ENCODE measurements at places on chromosomes 11 and 22.

- DNase-seq = no peak
These were observed 431.4 kb upstream of the CCDC90B start for GRCh38 chr11:83717537-83717936.

DNA sequence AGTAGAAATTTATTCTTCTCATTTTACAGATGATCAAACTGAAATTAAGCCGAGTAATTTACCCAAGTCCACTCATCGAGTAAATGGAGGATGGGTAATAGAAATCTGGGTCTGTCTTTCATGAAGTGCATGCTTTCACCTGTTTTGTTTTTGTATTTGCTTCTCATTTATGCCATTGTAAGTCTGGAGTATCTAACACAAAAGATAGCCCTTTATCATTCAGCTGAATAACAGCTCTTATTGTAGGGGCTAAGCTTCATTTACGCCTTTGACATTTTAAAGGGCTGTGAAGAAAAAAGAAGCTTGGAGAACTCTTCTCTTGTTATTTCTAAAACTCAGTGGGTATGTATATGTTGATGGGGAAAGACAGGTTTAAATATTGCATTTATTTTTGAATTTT is 1196.2 kb upstream of the TENM4 start:
- no peak for DNase-seq

- no peak for DNase-seq
These were observed 63.5 kb upstream of the DRD2 start for GRCh38 chr11:113538451-113539412.

DNA sequence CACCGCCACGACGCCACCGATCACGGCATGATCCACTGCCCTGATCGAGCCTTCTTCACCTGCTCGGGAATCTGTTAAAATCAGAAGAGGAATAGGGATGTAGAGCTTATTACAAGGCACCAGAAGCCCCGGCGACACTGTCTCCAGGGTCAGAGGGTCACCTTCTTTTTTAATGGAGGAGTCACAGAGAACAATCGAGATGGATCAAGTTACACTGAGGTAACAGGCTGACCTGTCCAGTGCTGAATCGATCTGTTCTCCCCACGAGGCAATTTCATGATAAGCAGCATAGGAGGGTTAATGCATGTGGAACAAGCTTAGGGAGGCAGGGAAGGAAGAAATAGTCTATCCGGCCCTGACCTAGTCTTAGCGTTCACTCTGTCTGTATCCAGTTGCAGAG is 325.5 kb downstream of the CADM1 start:
- no peak for DNase-seq

- DNase-seq = no peak
These were observed 90.4 kb upstream of the PARVA start for GRCh38 chr11:12287009-12287373.

- DNase-seq = no peak
These were observed 99.8 kb upstream of the ALX4 start for GRCh38 chr11:44409558-44410236.

DNA sequence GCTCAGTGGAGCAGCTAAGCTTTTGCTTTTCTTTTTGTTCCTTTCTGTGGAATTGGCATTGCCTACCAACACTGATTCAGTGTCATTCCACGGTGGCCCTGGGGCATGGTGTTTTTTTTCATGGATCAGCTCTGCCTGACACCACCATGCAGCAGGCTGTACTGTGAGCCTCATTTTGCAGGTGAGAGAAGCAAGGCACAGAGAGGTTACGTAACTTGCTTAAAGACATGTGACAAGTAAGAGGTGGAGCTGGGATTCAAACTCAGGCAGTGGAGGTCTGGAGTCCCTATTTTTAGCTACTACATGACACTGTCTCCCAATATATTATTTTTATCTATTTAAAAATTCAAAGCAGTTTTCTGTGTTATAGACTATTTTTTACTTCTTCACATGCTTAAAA is 44.4 kb downstream of the APOL3 start:
- no peak for DNase-seq

DNA sequence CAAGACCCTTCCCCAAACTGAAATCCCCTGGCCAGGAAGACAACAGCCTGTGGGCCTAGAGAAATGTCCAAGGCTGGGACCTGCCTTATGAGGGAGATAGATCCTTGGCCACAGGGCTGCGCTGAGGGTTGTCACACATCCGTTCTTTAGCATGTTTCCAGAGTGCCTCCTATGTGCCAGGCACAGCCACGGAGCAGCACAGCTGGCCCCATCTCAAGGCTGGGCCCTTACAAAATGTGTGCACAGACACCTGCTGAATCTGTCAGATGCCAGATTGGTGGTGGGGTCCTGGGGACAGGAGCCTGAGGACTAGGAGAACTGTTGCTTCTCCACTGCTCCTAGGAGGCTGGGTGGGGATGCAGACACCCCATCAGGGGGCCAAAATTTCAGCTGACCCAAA is 11.2 kb downstream of the GRIK4 start:
- DNase-seq = no peak

- no peak for DNase-seq
These were observed 28.6 kb downstream of the RRM1 start for GRCh38 chr11:4123218-4123617.

DNA sequence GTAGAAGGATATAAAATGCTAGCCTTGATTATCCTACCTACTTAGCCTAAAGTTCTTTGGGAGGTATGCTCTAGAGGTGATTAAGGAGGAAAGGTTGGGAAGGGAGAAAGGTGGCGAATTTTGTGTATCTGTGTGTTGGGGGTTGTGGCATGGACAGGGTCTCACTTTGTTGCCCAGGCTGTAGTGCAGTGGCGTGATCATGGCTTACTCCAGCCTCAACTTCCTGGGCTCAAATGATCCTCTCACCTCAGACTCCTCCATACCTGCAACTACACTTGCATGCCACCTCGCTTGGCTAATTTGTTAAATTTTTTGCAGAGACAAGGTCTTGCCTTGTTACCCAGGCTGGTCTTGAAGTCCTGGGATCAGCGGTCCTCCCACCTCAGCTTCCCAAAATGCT is 1094.8 kb downstream of the DLG2 start:
- no peak for DNase-seq

- DNase-seq = no peak
These were observed 444 bp downstream of the CAVIN3 start for GRCh38 chr11:6319704-6320410.

GRCh38 chr11:58127350-58127749 is 2.0 kb upstream of the OR9I1 start:
- no peak for DNase-seq

DNA sequence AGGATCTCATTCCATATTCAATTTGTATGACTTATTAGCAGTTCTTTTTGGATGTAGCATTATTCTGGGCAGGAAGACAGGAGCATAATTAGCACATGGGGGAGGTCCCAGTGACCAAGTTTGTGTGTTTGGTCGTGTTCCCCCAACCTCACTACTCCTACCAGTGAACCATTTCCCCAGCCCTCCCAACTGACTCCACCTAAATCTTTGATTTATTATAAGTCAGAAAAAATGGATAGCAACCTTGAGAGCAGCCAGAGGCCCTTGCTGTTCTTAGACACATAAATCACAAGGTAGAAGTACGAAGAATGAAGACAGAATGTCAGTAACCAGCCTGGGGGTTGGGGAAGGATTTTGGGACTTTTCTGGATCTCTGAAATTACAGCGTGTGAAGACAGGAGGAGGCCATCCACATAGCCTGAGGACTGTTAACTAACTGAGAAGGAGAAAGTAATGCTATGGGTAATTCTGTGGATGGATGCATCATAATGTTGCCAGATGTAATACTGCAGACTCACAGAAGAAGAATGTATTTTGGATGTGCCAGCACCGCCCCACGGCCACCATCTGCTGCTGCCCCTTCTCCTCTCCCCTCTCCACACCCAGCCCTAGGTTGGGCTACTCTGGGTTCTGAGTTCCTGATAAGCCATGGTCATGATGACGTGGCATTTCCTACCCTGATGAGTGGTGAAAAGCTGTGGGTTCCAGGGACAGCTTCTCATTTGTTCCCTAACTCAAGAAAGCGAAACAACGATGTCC is 124.3 kb upstream of the TTC12 start:
- DNase-seq = no peak

DNA sequence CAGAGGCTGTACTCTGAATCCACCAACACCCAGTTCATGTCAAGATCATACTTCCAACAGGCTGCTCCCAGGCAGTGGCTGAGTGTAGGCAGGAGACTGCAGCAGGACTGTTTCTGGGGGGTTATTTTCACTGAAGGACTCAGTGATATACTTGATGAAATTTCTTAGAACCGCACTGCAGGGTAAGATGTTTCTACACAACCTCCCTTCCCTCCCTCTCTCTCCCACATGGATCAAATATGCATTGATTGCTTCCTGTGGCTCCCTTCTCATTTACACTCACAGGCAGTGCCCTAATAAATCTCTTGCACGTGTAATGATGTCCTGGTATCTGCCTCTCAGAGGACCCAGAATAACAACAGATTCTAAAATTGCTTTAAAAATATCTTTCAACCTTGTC is 251.3 kb upstream of the CCDC179 start:
- DNase-seq = no peak

DNA sequence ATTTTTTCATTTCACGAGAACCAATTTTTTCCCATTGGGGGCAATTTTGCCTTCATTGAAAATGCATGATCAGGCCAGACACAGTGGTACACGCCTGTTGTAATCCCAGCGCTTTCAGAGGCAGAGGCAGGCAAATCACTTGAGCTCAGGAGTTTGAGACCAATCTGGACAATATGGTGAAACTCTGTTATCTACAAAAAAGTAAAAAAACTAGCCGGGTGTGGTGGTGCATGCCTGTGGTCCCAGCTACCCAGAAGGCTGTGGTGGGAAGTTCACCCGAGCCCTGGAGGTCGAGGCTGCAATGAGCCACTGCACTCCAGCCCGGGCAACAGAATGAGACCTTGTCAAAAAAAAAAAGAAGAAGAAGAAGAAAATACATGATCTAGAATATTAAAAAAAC is 19.2 kb upstream of the UPK3A start:
- no peak for DNase-seq

DNA sequence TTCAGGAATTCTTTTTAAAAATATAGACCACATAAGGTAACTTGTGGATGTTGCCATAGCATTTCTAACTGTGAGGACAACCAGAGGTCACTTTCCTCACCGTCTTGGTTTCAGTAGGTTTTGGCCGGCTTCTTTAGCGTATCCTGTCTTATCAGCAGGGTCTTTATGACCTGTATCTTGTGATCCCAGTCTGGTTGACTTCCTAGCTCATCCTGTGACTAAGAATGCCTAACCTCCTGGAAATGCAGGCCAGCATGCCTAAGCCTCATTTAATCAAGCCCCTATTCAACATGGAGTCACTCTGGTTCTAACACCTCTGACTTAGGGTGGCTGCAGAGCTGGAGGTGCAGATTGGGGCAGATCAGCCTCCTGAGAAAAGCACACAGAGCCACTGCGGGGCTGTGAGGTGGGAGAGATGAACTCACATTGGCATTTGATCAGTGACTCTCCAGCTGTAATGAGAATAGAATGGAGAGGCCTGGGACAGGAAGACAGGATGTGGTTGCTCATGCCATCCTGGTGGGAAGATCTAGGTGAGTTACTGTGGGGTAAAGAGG is 41.1 kb upstream of the TOP3B start:
- DNase-seq = no peak

DNA sequence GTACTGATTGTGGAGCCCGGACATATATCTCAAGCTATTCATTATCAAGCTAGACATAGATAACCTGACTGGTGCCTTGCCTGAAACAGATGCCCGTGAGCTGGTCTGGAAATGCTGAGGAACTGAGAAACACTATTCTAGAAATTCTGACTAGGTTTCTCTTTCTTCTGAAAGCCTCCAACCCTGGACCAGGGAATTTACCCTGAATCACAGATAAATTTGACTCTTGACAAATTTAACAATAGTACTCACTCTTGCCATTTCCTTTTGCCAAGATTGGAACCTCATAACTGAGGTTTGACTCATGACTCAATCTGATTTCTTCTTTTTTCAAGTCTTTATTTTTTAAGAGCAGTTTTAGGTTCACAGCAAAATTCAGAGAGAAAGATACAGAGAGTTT is 189.6 kb upstream of the SYN3 start:
- no peak for DNase-seq

DNA sequence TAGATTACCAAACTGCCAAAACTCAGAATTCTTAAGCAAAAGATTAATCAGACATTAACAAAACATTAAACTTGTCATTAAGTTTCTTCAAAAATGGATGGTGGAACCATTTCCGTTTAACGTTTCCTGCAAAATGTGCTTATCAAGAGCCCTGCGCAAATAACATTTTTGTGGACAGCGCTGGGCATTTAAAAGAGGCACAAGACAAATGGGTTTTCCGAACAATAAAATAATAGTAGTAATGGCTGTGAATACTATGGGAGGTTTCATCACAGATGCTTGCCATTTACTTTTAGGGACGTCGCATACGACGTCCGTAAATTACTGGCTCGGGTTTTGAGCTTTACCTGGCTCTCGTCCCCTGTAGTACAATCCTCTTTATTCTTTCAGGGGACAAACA is 1.1 kb downstream of the NPAT start:
- DNase-seq = no peak

GRCh38 chr22:29457730-29458129 is 19.3 kb downstream of the RFPL1 start:
- DNase-seq = no peak

DNA sequence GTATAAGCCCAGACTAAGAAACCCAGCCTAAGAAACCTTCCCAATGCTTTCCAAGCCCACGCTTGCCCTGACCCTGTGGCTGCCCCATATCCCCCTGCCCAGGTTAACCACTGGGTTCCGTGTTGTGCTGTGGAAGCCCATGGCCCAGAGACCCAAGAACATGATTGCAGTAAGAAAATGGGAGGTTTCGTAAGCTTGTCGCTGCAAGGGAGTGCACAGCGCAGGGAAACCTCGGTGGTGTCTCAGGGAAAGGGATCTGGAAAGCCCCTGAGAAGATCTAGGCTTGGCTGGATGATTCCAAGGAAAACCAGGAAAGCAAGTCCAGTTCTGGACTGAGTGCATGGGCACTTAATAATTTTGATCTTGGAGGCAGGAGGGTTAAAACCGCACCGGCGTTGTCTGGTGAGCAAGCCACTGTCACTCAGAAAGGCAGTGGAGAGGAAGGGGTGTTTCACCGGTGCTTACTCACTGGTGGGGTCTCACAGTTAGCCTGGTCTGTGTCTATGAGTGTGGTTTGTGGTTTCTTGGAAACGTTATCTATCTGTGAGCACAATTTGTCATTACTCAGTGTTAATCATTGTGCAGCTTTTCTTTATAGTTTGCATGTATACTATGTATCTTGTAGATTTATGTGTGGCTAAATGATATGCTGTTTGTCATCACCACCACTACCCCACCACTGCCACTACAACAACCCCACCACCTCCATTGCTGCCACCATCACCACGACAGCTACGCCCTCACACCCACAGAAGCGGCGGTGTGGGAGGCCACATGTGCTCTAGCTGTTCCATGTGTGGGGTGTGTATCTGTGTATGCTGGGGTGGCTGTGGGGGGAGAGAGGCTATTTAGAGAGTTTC is 53.3 kb upstream of the PRDM11 start:
- DNase-seq = no peak

- no peak for DNase-seq
These were observed 1137.7 kb upstream of the CNTN5 start for GRCh38 chr11:97883086-97883485.

- DNase-seq = no peak
These were observed 1431.4 kb downstream of the BRD1 start for GRCh38 chr22:48396091-48396784.

Measured in activated T-helper 9 cell treated with anti-CD3 and anti-CD28 coated beads, Interleukin-2, amount 50 U/mL, for 16 hours (primary cell).